ENCODE measurements at places on chromosomes 12 and 14.
A peak's percentile ranks its signal among the peaks of the same experiment; 100 is the strongest.

- no peak for DNase-seq
Observed at GRCh38 chr14:67257906-67258305, 16.7 kb downstream of the PALS1 start.

GRCh38 chr14:76576047-76576741 is 185.1 kb upstream of the VASH1 start:
- no peak for DNase-seq

- DNase-seq: no peak
Observed at GRCh38 chr12:76628745-76629144, 69.2 kb upstream of the OSBPL8 start.

GRCh38 chr14:96194657-96195431 is 9.8 kb upstream of the BDKRB2 start:
- DNase-seq: no peak

- DNase-seq: no peak
Observed at GRCh38 chr14:95761436-95761835, 47.5 kb upstream of the TCL1A start.

- DNase-seq: no peak
Observed at GRCh38 chr14:23055621-23056144, 1.6 kb downstream of the CDH24 start.

GRCh38 chr12:64610660-64611340 is 505 bp downstream of the RASSF3 start:
- peak; percentile 57 for DNase-seq

- DNase-seq: no peak
Observed at GRCh38 chr14:68577802-68578541, 214.9 kb downstream of the ZFP36L1 start.

DNA sequence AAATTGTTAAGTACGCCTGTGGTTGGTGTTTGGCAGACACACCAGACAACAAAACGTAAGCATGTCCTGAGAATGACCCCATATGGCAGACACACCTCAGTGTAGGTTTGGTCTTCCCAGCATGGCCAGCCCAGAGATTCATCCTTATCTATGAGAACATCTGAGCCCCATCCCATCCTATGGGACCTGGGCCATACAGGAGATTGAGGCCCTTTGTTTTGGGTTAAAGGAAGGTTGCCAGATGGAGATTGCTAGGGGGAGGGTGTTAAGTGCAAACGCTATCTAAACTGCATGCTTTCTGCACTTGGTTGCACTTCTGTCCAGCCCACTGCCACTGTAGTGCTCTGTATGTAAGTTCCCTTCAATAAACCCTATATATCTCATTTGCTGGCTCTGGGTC is 4.1 kb upstream of the PCNX4 start:
- DNase-seq: no peak

DNA sequence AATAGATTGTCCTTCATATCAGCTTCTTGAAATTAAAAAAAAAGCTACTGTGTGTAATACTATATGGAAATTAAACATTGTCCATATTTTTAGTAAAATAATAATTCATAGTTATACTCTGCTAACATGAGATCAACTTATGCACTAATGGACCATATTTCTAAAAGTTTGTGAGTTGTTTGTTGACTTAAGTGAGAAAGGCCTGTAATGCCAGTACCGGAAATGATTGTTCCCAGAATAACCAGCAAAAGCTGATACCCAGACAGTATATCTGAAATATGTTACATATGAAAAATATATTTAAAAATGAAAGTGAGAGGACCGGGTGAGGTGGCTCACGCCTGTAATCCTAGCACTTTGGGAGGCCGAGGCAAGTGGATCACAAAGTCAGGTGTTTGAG is 35.9 kb downstream of the WNK1 start:
- DNase-seq: no peak

DNA sequence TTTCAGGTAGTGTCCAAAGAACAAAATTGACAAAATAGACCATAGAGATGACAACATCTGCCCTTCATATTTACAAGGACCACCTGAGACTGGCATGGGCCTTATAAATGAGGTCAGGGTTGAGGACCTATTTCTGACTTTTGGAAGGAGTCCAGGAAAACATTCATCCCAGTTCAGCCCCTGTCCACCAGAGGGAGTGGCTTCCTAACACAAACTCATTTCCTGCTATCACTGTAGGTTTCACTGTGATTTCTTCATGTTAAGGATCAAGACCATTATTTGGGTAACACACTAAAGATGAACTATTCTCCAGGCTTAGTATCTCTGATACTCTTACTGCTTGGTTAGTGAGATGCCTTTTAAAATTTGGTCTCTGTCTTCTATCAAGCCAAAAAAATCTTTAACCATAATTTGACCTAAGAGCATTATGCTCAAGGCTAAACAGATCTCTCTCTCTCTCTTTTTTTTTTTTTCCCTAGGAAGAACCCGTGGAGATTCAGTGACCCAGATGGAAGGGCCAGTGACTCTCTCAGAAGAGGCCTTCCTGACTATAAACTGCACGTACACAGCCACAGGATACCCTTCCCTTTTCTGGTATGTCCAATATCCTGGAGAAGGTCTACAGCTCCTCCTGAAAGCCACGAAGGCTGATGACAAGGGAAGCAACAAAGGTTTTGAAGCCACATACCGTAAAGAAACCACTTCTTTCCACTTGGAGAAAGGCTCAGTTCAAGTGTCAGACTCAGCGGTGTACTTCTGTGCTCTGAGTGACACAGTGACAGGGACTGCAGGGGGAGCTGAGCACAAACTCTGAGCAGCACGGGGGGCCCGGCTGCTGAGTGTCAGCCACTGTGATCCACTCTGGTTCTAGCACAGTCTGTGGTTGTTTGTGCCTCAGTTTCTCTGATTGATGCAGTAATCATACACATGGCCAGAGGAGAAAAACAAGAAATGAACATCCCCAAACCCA is 267.6 kb upstream of the OR4E1 start:
- no peak for DNase-seq

DNA sequence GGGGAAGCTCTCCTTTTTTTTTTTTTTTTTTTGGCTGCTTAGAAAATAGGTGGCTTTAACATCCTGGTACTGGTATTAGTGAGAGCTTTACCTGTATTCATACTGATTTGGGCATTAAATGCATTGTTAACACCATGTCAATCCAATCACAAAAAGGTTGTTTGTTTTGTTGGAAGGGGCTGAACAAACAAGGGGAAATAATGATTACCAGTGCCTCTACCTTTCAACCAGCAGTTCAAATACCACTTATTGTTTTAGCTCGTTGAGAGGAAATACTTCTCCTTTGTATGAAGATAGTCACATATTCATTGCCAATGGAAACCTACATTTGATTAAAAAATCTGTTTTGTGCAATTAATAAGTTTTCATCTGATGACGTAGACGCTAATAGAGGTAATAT is 72.9 kb downstream of the MIPOL1 start:
- DNase-seq: no peak

DNA sequence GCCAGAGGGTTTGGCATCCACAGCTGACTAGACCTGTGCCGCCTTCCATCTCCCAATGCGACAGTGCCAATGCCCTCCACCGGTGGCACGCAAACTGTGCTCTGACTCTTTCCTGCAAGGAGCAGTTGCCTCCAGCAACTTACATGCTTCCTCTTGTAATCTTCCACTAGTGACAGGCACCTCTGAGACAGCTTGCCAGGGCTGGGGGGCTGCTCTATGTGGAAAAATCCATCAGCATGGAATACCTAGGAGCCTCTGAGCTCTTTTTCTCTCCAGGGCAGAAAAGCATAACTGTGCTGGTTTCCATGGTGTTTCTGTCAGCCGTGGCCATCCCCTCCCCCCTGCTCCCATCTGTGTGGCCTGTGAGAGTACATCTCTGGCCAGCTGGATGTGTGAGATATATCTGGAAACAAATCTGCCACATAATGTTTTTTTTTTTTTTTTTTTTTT is 110.6 kb downstream of the MYRFL start:
- DNase-seq: no peak

DNA sequence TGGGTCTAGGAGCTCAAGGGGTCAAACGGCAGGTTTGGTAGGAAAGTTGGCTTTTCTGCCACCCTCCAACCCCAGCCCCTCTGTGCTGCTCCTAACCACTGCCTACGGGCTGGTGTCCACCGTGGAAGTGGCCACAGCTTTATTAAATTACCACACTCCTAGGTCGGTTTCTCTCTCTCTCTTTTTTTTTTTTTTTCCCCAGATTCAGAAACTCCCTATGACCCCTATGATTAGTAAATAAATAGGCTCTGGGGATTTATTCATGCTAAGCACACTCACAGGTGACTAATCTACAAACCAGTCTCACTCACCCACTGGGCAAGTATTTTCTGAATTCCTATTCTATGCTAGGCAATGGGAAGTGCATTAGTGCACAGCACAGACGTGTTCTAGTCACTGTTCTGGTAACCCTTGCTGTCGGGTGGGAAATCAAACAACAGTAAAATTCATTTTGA is 8.7 kb upstream of the DDX47 start:
- DNase-seq: no peak

- DNase-seq: no peak
Observed at GRCh38 chr12:67388331-67389138, 119.4 kb downstream of the CAND1 start.

GRCh38 chr14:99991331-99991730 is 73.9 kb upstream of the EVL start:
- DNase-seq: no peak

DNA sequence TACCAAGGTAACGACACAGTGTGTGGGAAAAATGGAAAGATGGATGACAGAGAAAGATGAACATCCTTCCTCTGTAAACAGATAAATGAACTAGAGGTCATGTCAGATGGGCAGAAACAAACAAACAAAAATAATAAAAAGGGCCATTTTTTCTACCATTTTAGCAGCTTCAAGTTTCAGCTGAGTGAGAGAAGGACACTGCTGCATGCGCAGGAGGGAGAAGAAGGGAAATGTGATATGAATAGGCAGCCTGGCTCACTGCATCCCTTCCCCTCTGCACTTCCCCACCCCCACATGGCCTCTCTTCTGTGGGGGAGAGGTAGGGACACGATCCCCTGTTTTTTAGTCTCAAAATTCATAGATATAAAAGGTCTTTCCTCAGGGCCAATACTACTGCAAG is 492.0 kb downstream of the NELL2 start:
- no peak for DNase-seq

- no peak for DNase-seq
Observed at GRCh38 chr12:80714846-80715245, 1.9 kb upstream of the MYF5 start.

GRCh38 chr14:98189062-98189461 is 1082.9 kb downstream of the BCL11B start:
- no peak for DNase-seq

DNA sequence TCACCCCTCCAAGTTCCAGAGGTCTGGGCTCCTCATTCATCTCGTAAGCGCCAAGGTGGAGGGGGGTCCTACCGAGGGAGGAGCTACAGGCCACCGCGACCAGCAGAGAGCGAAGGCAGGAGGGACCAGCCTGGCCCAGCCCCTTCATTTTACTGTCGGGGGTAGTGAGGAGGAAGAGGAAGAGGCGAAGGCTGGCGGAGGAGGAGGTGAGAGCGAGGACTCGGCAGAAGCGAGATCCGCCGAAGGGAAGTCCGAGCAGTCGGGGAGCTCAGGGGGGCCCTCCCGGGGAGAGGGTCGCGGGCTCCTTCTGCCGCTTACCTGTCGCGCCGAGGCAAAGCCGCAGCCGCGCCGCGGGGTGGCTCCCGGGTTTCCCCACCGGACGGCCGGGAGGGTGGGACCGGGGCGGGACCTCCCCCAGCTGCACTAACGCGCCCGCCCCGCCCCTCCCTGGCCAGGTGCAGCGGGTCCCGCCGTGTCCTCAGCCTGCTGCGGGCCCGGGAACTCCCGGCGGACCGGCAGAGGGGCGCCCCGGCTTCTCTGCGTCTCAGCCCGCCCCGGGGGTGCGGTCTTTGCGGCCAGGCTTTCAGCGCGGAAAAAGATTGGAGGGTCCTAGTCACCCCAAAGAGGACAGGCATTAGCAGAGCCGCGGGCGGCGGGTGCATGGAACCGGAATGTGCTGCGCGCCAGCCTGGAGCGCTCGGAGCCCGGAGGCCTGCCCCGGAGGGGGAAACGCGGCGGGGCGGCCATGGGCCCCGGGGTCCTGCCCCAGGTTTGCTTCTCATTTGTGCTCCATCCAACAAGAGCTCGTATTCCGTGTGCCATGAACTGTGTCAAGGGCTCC is at the start of gene GALNT6:
Gene GALNT6, minus strand, starts transcription at position 124 of the 841 bp plus-strand sequence. CDS start 11,625 bp downstream, outside the sequence.
- peak; percentile 43 for DNase-seq

DNA sequence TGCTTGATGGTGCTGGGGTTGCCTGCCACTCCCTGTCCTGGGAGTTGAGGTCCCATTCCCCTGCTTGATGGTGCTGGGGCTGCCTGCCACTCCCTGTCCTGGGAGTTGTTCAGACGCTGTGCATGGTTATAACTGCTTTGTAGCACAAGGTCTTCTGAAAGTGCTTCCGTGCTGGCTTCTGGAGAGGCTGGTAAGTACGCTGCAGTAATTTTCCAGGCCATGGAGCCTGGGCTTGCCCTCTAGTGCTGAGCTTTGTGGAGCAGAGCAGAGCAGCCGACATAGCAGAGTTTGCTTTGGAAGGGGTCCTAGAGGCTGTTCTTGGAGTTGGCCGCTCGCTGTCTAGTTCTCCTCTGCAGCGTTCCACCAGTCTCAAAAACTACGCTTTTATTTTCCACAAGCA is 6.3 kb downstream of the B4GALNT3 start:
- no peak for DNase-seq

- DNase-seq: no peak
Observed at GRCh38 chr14:22497671-22498093, 91.3 kb downstream of the DAD1 start.

GRCh38 chr14:52013984-52014600 is 24.7 kb downstream of the RTRAF start:
- no peak for DNase-seq

GRCh38 chr12:25992026-25992782 is 33.7 kb downstream of the RASSF8 start:
- no peak for DNase-seq

GRCh38 chr14:74616996-74617700 is 5.1 kb upstream of the LTBP2 start:
- no peak for DNase-seq

DNA sequence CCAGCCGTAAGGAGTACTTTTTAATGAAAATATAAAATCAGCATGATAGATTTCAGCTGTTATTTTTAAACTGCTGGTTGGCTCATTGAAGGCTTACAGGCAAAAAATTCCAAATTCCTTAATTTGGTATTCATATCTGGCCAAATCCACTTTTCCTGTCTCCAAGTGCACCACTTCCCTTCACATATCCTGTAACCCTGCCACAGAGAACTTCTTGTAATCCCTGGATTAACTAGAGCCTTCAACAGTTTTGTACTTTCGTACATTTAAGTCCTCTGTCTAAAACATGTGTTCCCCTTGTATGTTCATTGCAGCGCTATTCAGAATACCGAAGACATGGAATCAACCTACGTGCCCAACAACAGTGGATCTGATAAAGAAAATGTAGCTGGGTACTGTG is 9.6 kb downstream of the PUS7L start:
- DNase-seq: no peak

GRCh38 chr14:93114068-93114710 is 1.5 kb downstream of the ITPK1 start:
- DNase-seq: no peak

- no peak for DNase-seq
Observed at GRCh38 chr12:67355428-67356379, 86.5 kb downstream of the CAND1 start.

Measured in stimulated activated CD4-positive, alpha-beta T cell treated with anti-CD3 and anti-CD28 coated beads, Interleukin-2, amount 100 ng/mL, for 48 hours (primary cell).